ENCODE measurements at places on chromosomes 5 and 9. TPM values are rescaled to one million over a fixed set of nuclear protein-coding genes. Genes with fewer than 3 reads are reported as not detected.
A peak's percentile ranks its signal among the peaks of the same experiment; 100 is the strongest.

INSYN2B gene
- total RNA-seq = 15.4 TPM

TAF11L5 gene
- not detected for total RNA-seq

DNA sequence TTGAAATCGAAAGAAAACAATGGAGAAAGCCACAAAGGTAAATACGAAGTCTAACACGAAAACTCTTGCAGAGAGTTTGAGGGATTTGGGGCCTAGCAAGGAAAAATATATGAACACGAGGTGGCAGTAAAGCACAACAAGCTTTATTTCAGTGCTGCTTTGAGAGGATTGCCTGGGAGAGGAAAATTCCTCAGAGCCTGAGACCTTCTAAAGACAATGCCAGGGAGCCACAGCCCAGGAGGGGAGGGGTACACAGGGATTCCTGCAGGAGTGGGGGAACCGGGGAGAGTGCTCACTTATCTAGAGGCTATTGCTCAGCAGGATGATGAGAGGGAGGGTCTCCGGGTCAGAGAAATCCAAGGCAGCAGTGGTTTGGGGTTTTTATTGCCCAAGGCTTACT is 134.9 kb upstream of the ADCY2 start:
- no peaks in the 10 kb centered on the region for H3K36me3 ChIP-seq
- H3K27ac ChIP-seq = no peak overlapping the region
- no peak overlapping the region for H3K4me3 ChIP-seq

CKS2 gene
- total RNA-seq = 108 TPM

- no peak for DNase-seq
- no peaks in the 10 kb centered on the region for H3K36me3 ChIP-seq
These were observed 10.0 kb upstream of the TCOF1 start for GRCh38 chr5:150347451-150347850.

DNA sequence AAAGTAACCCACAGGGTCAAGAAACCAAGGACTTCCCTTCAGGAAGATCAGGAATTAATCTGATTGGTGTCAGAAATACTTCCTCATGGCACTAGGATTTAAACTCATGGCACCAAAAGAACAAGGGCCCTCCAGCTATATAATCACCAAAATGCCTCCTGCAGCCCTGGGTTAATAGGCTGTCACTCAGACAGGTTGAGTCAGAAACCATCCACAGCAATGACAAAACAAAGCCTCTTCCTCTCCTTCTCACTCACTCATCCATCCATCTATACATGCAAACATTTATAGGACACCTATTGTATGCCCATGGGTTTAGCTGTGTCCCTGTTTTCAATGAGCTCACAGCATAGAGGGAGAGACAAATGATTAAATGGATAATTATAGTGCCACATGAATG is 62.5 kb upstream of the SPOCK1 start:
- H3K4me3 ChIP-seq = no peak overlapping the region
- DNase-seq = peak; percentile 19
- H3K4me1 ChIP-seq = peaks cover 61% of the 10 kb centered on the region
- peaks cover 7% of the 10 kb centered on the region for H3K27me3 ChIP-seq
- H3K27ac ChIP-seq = no peak overlapping the region

- H3K4me3 ChIP-seq = no peak overlapping the region
- H3K27me3 ChIP-seq = peaks cover 34% of the 10 kb centered on the region
- no peak for DNase-seq
- no peaks in the 10 kb centered on the region for H3K4me1 ChIP-seq
- H3K27ac ChIP-seq = no peak overlapping the region
These were observed 50.1 kb downstream of the SLC6A3 start for GRCh38 chr5:1394881-1395860.

PAIP1 gene
- total RNA-seq = 60.9 TPM
